ENCODE measurements at places on chromosomes 6 and 20.

GRCh38 chr6:52304983-52305390 lies 20.4 kb upstream of the MCM3 start:
- peak; percentile 5 for DNase-seq

DNA sequence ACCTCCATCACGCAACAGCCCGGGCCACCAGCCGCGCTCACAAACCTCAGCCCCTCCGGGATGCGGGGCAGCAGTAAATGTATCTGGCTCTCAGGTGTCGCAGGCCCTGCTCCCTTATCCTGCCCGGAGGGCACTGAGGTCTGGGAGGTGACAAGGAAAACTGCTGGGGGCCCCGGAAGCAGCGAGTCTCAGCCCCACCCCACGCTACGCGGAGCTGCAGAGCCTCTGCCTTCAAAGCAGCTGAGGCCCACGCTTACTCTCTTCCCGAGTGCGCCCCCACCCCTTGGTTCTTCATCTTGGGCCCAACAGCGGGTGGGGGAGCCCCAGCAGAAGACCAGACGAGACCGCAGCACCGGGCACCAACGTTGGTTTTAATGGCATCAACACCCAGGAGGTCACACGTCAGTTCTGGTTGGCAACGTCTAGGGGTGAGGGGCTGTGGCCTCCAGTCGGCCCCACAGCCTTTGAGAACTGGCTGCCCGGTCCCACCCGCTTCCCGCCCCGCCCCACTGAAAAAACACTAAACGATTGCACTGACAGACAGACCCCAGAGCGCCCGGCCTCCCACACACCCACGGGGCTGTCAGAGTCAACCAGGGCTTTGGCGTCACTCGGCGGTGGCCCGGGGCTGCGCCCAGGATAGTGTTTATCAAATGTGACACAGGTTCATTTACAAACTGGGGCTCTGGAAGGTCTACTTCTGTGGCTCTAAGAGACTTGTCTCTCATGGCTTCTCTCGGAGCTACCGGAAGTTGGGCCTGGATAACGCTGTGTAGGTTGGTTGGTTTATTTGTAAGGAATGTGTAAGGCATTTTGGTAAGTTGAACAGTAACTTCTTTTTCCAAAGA lies 43.7 kb downstream of the DSTN start:
- no peak for DNase-seq

DNA sequence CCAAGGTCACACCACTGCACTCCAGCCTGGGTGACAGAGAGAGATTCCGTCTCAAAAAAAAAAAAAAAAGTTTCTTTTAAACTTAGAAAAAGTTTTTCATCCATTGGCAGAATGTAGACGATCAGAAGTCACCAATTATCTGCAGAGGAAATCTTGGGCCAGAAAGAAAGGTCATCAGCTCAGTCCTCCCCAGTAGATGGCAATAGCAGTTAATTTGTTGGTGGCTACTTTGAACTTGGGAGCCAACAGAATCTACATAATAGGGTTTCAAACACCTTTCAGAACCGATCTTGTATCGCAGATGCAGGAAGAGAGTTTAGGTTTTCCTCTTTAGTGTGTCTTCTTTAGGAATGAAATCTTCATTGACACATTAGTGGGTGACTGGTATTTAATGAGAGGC lies 41.7 kb downstream of the LBP start:
- no peak for DNase-seq

GRCh38 chr6:38025451-38025850 lies 205.9 kb downstream of the ZFAND3 start:
- no peak for DNase-seq

GRCh38 chr6:157511682-157512381 lies 130.8 kb downstream of the ZDHHC14 start:
- DNase-seq: no peak

DNA sequence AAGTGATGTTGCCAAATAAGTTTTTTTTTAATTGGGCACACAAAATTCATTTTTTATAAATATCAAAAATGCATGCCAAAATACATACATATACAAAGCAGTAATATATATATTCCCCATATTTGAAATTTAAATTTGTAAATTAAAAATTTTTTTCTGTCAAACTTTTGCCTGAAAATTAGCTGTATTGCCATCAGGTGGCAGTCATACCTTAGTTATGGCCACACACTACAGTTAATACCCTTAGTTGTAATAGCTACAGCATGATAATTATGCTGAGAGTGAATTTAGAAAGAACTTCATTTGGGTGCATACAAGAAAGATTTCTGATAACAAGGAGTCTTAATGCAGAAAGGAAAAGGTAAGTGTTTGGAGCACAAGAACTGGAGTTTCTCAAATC lies 46.2 kb upstream of the SDHAF4 start:
- DNase-seq: no peak

- DNase-seq: peak; percentile 80
Observed at GRCh38 chr6:15322781-15323536, 77.1 kb downstream of the JARID2 start.

DNA sequence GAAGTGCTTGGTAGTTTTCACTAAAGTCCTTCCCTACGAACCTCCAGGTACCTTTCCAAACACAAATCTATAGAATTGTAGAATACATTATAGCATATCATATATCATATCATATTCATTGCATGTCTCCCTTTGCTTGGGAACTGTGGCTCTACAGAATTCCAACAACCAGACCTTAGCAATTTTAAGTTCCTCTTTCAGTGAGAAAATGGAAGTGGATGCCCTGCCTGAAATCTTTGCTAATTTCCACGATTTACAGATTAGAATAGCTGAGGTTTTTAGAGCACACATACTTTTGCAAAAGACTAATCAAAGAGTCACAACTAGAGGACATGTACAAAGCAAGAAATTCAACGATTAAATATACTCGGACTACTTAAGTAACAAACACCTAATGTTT lies 78.6 kb downstream of the TNFRSF21 start:
- DNase-seq: no peak

- no peak for DNase-seq
Observed at GRCh38 chr6:20115246-20115980, 96.9 kb downstream of the MBOAT1 start.

DNA sequence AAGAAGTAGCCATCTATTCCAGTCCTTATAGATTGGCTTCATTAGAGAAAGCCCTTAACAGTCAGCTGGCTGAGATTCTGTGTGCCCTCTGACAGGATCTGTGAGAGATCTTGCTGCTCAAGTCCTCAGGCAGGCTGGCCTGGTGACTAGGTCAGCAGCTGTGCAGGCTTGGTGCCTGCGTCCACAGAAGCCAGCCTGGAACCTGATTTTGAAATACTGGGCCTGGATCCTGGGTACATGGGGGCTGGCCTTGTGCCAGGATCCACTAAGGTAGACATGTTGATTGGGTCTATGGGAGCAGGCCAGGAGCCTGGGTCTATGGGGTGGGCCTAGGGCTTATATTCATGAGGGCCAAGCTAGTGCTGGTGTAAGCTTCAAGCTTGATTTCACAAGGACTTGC lies 381.8 kb upstream of the MARCKS start:
- no peak for DNase-seq

GRCh38 chr20:56343861-56344381 lies 14.9 kb upstream of the FAM210B start:
- DNase-seq: peak; percentile 5

GRCh38 chr6:16576451-16577368 lies 184.6 kb downstream of the ATXN1 start:
- DNase-seq: no peak

DNA sequence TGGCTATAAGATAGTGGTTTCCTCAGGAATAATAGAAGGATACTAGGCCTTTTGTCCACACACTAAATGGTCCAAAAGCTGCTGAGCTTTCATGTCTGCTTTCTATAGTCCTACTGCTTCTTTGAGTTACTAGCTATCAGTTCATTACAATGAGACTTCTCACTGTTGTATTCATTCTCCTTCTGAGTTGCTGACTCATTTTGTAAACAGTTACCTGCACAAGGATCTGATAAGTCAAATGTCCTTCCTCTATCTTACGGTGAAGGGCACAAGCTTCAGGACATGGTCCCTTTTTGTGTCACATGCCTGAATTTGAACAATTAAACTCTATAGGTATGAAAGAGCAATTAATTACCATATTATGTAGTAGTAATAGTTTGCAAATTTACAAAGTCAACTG lies 90.5 kb downstream of the MAN1A1 start:
- DNase-seq: no peak

DNA sequence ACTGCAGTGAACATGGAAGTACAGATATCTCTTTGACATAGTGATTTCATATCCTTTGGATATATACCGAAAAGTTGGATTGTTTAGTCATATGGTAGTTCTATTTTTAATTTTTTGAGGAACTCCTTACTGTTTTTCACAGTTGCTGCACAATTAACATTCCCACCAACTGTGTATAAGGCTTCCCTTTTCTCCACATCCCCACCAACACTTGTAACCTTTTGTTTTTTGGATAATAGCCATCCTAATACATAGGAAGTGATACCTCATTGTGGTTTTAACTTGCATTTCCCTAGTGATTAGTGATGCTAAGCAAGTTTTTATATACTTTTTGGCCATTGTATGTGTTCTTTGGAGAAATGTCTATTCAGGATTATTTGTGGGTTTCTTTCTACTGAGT lies 45.1 kb upstream of the TENT5A start:
- DNase-seq: no peak

DNA sequence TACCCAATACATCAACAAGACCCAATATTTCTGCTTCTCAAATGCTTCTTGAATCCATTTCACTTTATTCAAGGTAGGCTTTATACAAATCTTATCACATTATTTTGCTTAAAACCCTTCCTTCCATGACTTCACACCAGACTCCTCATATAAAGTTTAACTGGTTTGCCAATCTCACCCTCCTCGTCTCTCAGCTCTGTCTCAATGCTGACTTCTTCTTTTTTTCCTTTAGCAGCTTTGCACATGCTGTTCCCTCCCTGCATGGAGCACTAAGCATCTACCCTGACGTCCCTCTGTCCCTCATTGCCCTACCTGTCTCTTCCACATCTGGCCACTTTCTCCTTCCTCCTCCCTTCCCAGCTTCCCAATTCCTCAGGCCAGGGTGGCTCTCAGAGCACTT lies 31.4 kb downstream of the KCNK17 start:
- DNase-seq: no peak

- DNase-seq: no peak
Observed at GRCh38 chr6:744666-745353, 51.9 kb upstream of the EXOC2 start.

DNA sequence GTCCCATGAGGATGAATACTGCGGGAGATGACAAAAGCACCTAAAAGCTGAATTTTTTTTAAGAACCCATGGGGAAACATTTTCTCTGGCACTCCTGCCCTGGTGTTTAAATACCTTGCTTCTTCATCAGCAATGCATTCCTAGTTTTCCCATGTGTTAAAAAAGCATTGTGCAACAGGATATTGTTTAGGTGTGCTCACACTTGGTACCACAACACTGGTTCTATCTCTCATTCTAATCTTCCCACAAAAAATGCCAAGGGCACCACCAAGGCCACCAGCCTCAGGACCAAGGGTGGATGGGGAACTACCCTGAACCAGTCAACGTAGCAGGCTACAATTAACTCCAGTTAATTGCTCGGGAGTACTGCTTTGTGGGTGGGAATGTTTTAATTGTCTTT lies 50.9 kb downstream of the ALDH5A1 start:
- no peak for DNase-seq

- no peak for DNase-seq
Observed at GRCh38 chr6:151340219-151340978, 51.0 kb downstream of the ZBTB2 start.

GRCh38 chr6:33616113-33616512 lies 5.0 kb upstream of the ITPR3 start:
- no peak for DNase-seq

- no peak for DNase-seq
Observed at GRCh38 chr20:60904730-60905129, 347.3 kb upstream of the CDH4 start.

GRCh38 chr20:45782890-45783289 lies 8.8 kb downstream of the WFDC3 start:
- DNase-seq: no peak

GRCh38 chr6:110239526-110240274 lies 59.5 kb downstream of the CDC40 start:
- DNase-seq: no peak

DNA sequence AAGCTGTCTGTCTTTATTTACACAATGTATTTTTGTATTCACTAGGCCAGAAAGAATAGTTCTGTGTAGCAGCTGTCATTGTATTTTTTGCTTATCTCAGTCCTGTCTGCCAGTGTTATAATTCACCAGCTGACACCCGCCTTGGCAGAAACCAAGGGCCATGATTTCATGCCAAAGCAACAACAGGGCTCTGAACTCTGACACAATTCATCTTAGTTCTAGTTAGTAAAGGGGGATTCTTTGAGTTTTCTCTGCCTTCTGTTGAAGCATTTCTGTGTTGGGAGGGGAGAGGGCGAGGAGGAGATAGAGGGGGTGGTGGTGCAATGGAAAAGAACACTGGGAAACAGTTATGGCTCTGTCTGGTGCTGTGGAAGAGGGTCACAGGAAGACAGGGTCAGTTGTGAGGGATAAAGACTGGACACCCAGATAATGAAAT lies 684.6 kb upstream of the MARCKS start:
- no peak for DNase-seq

- DNase-seq: no peak
Observed at GRCh38 chr6:31948306-31948705, 2.4 kb downstream of the CFB start.

DNA sequence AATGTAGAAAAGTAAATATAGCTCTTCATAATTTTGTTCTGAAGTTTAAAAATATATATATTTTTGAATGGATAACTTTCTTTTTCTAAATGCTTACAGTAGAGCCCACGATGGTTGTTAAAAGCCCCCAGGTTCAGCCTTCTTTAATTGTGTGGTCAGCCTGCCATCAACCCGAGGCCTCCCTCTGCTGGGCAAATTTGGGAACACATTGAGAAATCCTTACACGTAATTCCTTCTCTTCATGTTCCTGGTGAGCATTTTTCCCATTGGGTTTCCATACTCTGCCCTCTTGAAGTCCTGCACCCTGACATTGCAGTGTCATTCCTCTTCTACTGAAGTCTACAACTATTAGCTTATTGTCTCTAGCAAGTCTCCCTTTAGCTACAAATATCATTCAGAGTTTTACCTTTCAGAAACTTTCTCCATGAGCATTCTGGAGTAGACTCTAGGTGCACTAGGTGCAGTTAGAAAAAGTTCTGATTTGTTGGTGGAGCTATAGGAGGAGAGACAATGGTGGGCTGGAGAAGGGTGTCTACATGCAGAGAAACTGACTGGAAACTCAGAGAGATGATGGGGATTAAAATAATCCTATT lies 40.6 kb downstream of the TRIM38 start:
- peak; percentile 35 for DNase-seq
